ENCODE measurements at places on chromosomes 2 and 18.
A peak's percentile ranks its signal among the peaks of the same experiment; 100 is the strongest.

- DNase-seq: no peak
Observed at GRCh38 chr2:37143974-37144373, 12.8 kb downstream of the EIF2AK2 start.

GRCh38 chr2:14756122-14756541 lies 123.6 kb downstream of the LRATD1 start:
- DNase-seq: no peak

GRCh38 chr2:100470898-100471514 lies 724 bp downstream of the NMS start:
- DNase-seq: peak; percentile 19

DNA sequence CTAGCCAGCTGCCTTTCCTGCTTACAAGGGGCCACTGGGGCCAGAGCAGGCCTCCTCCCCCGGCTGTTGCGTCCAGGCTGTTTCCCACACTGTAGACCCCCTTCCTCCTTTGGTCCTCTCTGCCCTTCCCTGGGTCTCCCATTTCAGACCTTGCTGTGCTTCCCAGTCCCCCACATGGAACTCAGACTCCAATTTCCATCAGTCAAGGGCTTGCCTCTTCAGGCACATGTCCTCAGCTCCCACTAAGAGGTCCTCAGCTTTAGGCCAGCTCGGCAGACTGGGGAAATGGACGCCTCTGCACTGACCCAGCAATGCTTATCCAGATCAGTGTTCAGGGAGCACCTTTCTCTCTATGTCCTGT lies 98.0 kb upstream of the BZW1 start:
- peak; percentile 47 for DNase-seq

DNA sequence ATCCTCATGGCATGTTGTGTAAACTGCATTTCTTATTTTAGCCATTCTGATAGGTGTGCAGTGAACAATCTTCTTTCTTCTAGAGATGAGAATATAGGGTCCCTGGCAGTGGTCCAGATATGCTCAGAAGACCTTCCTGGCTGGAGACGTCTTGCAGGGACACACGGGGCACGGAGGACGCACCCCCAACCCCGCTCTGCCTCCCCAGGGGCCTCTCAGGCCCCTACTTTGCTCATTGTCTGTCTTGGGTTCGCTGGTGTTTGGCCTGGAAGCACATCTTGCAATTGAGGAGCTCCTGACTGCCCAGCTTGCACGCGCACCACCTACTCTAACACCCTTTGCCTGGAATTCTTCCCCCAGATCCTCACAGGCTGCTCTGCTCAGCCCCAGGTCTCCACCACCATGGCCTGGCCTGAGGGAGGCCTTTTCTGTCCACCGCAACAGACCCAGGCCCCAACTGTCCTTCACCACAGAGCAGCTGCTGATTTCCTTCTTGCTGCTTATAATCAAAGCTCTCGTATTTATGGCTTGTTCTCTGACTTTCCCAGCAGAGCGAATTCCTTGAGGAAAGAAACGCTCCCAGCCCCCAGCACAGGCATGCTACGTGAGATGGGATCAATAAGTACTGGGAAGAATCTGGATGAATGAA lies 295.9 kb upstream of the HDAC4 start:
- no peak for DNase-seq

- peak; percentile 3 for DNase-seq
Observed at GRCh38 chr18:13258921-13259320, 40.4 kb downstream of the LDLRAD4 start.

DNA sequence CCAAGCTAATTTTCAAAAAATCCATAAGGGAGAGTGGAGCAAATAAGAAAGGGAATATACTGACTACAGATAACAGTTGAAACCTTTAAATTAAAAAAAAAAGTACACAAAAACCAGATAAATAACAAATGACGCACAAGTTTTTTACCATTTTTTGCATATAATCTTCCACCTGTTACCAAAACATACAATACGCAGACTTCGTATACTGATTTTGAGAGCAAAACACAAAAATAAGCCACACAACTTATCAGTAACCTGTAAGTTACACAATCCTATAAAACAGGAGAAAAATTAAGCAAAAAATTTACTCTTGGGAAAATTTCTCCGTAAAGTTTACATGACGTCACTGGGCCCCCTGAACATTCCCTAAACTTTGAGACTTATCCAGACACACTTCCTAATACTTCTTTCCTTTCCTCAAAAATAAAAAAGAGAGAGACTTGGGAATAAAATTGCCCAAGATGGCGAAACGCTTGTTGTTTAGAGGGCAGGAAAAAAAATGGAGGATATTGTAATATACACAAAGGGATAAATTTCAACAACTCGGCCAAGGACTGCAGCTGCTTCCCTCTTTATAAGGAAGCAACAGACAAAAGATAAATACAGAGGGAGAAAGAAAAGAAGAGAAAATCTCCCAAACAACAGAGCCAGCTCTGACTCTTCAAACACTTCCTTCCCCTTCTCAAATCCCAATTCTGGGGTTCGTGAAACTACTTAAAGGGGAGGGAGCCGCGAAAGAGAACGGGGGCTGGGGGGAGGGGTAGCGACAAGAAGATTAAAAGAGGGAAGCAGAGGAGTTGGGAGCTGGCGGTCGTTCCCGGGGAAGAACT lies 1.6 kb downstream of the BAZ2B start:
- no peak for DNase-seq

GRCh38 chr2:231673348-231673770 lies 35.0 kb upstream of the PTMA start:
- no peak for DNase-seq

DNA sequence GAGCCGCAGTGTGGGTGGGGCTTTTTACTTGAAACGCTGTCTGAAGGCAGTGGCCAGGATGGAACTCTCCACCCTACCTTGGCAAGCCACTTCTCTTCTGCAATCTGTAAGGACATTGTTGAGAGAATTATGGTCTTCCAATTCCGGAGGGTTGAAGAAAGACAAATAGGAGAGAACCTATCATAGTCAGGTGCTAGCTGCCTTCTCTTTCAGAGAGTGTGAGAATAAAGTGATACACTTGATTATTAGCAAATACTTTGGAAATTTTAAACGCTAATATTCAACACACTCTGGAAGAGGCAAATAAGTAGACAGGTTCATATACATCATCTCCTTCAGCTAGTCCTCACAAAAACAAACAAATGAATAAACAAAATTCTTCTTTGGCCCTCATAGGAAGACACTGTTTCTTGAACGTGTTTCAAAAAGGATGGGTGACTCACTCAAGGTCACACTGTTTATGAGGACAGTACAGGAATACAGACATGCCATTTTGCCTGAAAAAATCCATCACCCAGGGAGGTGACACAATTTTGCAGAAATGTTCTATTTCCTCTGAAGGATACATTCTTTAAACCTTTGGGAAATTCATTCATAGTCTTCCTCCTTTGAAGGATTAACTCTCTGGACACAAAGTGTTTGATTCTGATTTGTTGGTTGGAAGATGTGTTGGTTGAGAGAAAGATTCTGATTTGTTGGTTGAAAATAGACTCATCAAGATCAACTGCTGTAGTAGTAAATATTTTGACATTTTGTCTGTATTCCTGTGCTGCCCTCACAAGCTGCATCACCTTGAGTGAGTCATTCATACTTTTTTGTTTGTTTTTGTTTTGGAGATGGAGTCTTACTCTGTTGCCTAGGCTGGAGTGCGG lies 2.2 kb upstream of the IL1RN start:
- no peak for DNase-seq

DNA sequence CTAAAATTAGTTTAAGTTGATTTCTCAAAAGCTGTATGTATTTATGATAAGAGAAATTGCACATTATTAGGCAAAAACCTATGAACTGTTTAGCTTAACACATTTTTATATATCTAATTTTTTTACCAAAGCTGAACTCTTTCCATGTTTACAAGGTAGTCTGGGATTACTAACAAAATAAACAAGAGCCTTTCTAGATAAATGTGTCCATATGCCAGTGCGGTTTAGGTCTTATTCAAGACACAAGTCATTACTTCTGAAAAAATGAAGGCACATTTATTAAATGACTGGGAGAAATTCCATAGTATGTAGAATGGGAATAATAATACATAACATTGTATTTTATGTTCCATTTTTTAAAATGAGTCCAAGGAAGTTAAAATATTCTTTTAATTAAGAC lies 82.0 kb downstream of the DPP4 start:
- DNase-seq: no peak

GRCh38 chr2:129400826-129401225 lies 578.6 kb upstream of the RAB6C start:
- DNase-seq: no peak

DNA sequence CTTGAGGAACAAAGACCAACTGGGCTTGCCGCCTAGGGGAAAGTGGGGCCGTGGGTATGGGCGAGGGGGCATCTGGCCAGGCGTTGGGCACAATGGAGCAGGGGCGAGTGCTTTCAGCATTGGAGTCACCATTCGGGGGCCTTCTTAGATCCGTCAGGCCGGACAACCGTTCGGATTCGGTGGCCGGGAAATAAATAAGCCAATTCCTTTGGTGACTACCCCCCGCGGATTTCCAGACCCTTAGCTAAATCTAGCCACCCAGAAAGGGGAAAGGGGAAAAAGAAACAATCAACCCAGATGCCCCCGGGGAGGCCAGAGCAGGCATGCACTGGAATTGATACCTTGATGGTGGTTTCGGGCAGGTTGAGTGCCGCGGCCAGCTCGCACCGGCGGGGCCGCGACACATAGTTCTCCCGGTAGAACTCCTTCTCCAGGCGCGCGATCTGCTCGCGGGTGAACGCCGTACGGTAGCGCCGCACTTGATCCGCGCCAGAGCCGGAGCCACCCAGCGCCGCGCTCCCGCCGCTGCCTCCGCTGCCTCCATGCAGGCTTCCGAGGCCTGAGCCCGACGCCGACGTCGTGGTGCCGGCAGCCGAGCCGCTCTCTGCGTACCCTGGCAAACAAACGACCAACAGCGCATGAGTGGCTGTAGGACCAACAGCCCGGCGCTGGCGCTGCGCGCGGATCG lies 1.8 kb downstream of the EVX2 start:
- no peak for DNase-seq

DNA sequence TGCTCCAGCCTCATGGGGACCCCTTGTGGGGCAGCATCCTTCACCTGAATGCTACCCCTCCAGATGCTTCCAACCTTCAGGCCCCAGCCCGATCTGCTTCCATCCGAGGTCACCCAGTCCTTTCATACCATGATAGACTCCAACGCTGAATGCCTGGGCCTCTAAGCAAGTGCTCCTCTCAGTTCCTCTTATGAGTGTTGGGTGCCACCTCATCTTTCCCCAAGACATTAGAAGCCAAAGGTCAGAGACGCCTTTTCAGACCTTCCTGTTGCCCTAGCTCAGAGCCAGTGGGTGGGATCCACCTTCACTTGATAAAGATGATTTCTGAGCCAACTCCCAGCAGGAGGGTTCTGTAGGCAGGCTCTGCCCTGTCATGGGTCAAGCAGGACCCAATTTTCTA lies 174.5 kb upstream of the MGAT5 start:
- DNase-seq: no peak

DNA sequence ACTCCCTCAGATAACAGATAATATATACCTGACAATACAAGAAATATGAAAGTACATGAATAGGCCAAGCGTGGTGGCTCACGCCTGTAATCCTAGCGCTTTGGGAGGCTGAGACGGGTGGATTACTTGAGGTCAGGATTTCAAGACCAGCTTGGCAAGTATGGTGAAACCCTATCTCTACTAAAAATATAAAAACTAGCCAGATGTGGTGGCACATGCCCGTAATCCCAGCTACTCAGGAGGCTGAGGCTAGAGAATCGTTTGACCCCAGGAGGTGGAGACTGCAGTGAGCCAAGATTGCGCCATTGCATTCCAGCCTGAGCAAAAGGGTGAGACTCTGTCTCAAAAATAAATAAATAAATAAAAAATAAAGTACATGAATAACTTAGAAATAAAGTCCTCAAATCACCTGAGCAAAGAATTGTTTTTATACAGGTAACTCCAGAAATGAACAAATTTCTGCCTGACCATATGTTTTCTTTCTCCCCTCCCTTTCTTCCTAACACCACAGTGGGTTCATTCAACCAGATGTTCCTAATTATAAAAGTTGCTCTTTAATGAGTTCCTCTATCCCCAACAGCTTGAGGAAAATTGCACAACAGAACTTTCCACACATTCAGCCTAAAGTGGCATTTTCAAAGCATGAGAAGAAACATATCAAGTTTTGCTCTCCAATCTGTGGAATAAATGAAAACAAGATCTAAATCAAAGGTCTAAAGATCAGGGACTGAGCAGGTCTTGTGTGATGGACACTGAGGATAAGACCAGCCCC lies 33.6 kb upstream of the AP1S3 start:
- DNase-seq: no peak

DNA sequence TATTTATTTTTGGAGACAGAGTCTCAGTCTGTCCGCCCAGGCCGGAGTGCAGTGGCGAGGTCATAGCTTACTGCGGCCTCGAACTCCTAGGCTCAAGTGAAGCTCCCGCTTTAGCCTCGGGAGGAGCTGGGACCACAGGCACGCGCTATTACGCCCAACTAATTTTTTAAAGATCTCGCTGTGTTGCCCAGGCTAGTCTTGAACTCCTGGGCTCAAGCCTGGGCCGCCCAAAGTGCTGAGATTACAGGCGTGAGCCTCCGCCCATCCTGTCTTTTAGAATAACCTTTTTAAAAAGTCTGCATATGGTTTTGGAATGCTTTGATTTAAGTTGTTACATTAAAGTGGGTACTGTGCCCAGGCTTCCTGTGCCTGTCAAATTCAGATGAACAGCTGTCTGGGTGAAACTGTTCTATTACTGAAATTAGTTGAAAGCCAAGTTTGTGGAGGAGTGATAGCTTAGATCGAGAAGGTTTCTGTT lies 944 bp downstream of the RAB3GAP1 start:
- peak; percentile 63 for DNase-seq

All from activated CD4-positive, alpha-beta memory T cell treated with anti-CD3 and anti-CD28 coated beads for 36 hours (primary cell).